ENCODE measurements at places on chromosomes 4 and X.

DNA sequence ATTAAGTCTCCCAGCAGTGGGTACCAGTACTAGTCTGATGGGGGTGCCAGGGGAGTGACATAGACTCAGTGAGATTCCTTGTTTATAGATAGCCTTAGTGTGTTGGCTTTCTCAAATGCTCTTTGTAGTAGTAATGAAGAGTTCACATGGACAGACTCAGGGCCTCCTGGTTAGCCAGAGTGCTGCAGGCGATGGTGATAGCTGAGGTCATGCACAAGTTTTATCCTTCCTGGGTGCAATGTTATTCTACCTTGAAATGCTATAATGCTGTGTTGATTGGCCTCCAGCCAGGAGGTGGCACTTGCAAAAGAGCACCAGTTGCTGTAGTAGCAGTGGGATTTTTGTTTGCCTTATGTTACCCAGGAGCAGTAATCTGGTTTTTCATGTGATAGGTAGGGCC is 35.5 kb upstream of the ADH4 start:
- DNase-seq, result no peak

DNA sequence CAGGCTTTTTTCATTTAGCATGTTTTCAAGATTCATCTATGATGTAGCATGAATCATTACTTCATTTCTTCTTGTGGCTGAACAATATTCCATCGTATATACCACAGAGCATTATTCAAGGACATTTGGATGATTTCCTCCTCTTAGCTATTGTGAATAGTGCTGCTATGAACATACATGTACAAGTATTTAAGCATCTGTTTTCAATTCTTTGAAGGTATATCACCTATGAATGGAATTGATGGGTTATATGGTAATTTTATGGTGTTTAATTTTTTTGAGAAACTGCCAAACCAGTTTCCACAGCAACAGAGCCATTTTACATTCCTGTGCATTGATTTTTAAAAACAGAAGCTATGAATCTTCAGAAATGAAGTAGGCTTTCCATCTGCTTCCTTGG is 36.1 kb upstream of the WDR19 start:
- DNase-seq, result no peak

GRCh38 chr4:158819942-158820786 is 51.3 kb downstream of the FNIP2 start:
- DNase-seq, result no peak

- DNase-seq, result no peak
Measured at GRCh38 chrX:51163730-51164129, 168.9 kb upstream of the NUDT10 start.

- no peak for DNase-seq
Measured at GRCh38 chr4:88646528-88647280, 50.9 kb downstream of the NAP1L5 start.

DNA sequence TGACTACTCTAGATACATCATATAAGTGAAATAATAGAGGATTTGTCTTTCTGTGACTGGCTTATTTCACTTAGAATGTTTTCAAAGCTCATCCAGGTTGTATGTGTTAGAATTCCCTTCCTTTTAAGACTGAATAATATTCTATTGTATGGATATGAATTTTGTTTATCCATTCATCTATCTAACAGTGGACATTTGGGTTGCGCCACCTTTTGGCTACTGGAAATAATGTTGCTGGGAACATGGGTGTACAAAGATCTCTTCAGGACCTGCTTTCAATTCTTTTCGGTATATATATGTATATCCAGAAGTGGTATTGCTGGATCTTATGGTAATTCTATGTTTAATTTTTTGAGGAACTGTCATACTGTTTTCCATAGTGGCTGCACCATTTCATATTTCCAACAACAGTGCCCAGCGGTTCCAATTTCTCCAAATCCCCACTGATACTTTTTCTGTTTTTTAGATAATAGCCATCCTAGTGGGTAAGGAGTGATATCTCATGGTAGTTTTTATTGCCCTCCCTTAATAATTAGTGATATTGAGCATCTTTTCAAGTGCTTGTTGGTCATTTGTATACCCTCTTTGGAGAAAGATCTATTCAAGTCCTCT is 3.4 kb upstream of the SCD5 start:
- peak; percentile 36 for DNase-seq

Data from AG10803 (cell line).